ENCODE measurements at places on chromosomes 13 and 19. TPM values are rescaled to one million over a fixed set of nuclear protein-coding genes. Genes with fewer than 3 reads are reported as not detected.

- H3K27me3 ChIP-seq, result no peaks in the 10 kb centered on the region
- no peak overlapping the region for H3K27ac ChIP-seq
- H3K4me1 ChIP-seq, result no peaks in the 10 kb centered on the region
- DNase-seq, result no peak
- no peaks in the 10 kb centered on the region for H3K36me3 ChIP-seq
These were observed 1.4 kb upstream of the SLC7A9 start for GRCh38 chr19:32870981-32871451.

DNA sequence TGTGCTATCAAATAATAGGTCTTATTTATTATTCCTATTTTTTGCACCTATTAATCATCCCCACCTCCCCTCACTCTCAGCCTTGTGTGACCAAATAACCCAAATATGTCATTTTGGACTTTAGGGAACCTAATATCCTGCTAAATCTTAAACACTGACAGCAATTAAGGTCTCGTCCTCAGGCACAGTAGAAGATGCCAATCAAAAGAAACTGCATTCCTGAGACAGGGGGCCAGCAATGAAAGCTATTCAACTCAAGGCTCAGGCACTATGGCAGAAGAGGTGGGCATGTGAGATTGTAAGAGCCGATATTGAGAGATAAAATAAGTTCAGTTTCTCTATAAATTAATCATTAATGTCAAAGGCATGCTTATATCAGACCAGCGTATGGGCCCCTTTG is 1437.7 kb upstream of the PCDH9 start:
- no peaks in the 10 kb centered on the region for H3K27me3 ChIP-seq
- no peaks in the 10 kb centered on the region for H3K4me1 ChIP-seq
- H3K27ac ChIP-seq, result no peak overlapping the region
- H3K36me3 ChIP-seq, result no peaks in the 10 kb centered on the region
- H3K4me3 ChIP-seq, result no peak overlapping the region
- no peak for DNase-seq

GRCh38 chr19:5192568-5192967 is 148.0 kb downstream of the PTPRS start:
- no peak overlapping the region for H3K27ac ChIP-seq
- H3K27me3 ChIP-seq, result no peaks in the 10 kb centered on the region
- no peaks in the 10 kb centered on the region for H3K4me1 ChIP-seq
- DNase-seq, result no peak
- H3K36me3 ChIP-seq, result no peaks in the 10 kb centered on the region

The SRRM5 gene
- total RNA-seq, result not detected

DNA sequence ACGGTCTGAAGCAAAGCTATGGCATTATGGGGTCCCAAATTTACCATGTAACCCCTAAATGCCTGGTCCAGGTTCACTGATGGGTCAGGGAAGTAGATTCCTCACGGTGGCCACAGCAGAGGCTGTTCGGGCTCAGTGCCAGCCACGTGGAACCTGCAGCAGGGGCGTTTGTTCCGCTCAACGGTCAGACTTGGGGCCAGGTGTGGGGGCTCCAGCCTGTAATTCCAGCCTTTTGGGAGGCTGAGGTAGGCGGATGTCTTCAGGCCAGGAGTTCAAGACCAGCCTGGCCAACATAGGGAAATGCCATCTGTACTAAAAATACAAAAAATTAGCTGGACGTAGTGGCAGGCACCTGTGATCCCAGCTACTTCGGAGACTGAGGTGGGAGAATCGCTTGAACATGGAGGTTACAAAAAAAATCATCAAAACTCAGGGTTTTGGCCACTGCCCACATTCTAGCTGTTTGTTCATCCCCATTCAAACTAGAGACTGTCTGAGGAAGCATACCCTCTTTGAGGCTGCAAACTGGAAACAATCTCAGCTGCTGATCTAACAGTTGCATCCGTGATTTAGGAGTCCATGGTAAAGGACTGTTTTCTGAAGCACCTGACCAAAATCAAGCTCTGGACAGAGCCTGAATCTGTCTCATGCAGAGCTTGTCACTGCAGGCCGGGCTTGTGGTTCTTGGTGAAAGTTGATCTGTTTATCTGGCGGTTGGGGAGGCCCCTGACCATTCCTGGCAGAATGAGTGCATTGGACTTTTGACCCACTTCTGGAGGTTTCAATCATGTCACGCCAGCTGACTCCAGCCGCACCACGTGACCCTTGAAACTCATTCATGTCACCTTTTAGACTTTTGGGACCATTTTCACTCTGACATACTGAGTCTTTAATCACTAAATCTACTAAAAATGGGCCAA is 30.2 kb upstream of the ZNF331 start:
- no peak for DNase-seq
- H3K27ac ChIP-seq, result no peak overlapping the region
- no peaks in the 10 kb centered on the region for H3K27me3 ChIP-seq
- H3K4me1 ChIP-seq, result no peaks in the 10 kb centered on the region
- no peaks in the 10 kb centered on the region for H3K36me3 ChIP-seq

The PRKCG gene
- total RNA-seq, result not detected

DNA sequence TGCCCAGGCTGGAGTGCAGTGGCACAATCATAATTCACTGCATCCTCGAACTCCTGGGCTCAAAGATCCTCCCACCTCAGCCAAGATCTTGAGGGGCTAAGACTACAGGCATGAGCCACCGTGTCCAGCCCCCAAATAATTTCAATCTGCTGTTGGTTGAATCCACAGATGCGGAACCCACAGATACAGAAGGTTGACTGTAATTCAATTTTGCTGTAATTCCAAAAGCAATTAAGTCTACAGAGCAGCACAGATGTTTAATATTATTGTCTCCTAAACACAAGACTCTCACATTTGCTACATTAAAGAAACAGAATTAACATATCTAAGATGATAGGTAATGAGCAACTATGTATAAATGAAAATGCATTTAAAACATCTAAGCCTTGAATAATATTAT is 75.6 kb downstream of the MIPEP start:
- no peak for DNase-seq
- H3K4me1 ChIP-seq, result peaks cover 11% of the 10 kb centered on the region
- H3K27me3 ChIP-seq, result no peaks in the 10 kb centered on the region
- no peaks in the 10 kb centered on the region for H3K36me3 ChIP-seq
- H3K27ac ChIP-seq, result no peak overlapping the region

GRCh38 chr13:100645382-100645781 is 29.2 kb downstream of the TMTC4 start:
- H3K27ac ChIP-seq, result no peak overlapping the region
- no peaks in the 10 kb centered on the region for H3K4me1 ChIP-seq
- H3K4me3 ChIP-seq, result no peak overlapping the region
- peaks cover 3% of the 10 kb centered on the region for H3K36me3 ChIP-seq
- no peaks in the 10 kb centered on the region for H3K27me3 ChIP-seq

DNA sequence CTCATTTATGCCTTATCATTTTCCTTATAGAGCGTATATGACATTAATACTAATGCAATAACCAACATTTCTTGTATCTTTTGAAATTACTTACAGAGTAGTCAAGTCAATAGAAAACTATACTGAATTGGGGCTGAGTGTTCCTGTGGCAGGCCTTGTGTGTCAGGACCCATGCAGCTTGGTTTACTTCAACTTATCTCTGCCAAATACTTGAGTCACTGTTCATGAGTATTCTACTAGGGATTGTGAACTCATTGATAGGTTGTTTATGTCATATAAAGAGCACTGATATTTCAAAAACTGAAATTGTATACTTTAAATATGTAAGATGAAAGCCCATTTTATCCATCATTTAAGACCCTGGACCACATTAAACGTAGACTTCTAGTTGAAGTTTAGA is 688.6 kb upstream of the SLITRK1 start:
- H3K4me1 ChIP-seq, result no peaks in the 10 kb centered on the region
- H3K4me3 ChIP-seq, result no peak overlapping the region
- H3K36me3 ChIP-seq, result no peaks in the 10 kb centered on the region
- H3K27me3 ChIP-seq, result no peaks in the 10 kb centered on the region

DNA sequence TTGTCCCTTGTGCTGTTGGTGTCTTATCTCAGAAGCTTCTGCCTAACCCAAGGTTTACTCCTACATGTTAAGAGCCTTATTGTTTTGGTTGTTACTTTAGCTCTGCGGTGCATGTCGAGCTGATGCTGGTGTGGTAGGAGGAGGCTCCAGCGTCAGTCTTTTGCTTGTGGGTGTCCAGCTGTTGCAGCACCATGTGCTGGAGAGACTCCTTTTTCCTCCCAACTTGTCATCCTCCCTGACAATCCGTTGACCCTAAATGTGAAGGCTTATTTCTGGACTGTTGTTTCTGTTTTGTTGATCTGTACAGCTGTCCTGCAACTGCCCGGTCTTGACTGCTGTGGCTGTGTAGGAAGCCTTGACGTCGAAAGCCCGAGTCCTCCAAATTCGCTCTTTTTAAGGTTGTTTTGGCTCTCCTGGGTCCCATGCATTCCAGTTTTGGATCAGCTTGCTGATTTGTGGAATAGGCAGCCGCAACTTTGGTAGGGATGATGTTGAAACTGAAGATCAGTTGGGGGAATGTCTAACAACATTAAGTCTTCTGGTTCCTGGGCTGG is 15.3 kb downstream of the NAXD start:
- no peaks in the 10 kb centered on the region for H3K4me1 ChIP-seq
- H3K27me3 ChIP-seq, result no peaks in the 10 kb centered on the region
- no peak overlapping the region for H3K27ac ChIP-seq
- no peak overlapping the region for H3K4me3 ChIP-seq
- peaks cover 31% of the 10 kb centered on the region for H3K36me3 ChIP-seq

DNA sequence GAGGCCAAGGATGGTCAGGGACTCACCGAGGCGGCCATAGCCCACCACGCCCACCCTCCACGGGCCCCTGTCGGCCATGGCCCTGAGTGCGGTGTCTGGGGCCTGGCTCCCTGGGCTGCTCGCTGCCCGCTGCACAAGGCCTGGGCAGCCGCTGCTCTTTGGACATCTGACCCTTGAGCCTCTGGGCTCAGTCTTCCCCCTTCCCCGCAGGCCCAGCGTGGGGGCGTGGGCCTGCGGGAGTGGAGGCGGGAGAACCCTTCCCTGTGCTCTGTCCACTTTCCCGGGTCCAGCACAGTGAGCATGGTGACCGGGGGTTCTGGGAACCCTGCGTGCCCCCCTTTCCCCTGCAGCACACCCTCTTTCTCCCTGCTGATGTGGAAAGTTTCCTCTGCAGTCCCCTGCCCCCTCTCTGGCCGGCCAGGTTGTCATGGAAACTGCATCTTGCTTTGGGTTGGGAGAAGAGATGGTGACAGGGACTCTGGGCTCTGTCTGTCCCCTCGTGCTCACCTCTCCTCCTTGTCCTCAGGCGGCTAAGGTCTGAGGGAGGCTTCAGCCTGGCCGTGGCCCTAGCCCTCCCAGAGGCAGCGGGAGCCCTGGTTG is at the start of gene ASPDH:
Gene ASPDH, minus strand, starts transcription at position 168 of the 600 bp plus-strand sequence. Its CDS starts 90 bp downstream, at position 78.
- H3K36me3 ChIP-seq, result no peaks in the 10 kb centered on the region
- no peak within 1 kb of the TSS for H3K4me3 ChIP-seq
- H3K4me1 ChIP-seq, result peaks cover 7% of the 10 kb centered on the region
- H3K27me3 ChIP-seq, result no peaks in the 10 kb centered on the region
- no peak for DNase-seq
- no peak within 1 kb of the TSS for H3K27ac ChIP-seq

The PHLDB3 gene
- total RNA-seq, result 10.0 TPM

- no peak overlapping the region for H3K27ac ChIP-seq
- H3K27me3 ChIP-seq, result no peaks in the 10 kb centered on the region
- no peaks in the 10 kb centered on the region for H3K4me1 ChIP-seq
- no peak for DNase-seq
- no peak overlapping the region for H3K4me3 ChIP-seq
These were observed 7.9 kb upstream of the CYSLTR2 start for GRCh38 chr13:48645845-48646244.

DNA sequence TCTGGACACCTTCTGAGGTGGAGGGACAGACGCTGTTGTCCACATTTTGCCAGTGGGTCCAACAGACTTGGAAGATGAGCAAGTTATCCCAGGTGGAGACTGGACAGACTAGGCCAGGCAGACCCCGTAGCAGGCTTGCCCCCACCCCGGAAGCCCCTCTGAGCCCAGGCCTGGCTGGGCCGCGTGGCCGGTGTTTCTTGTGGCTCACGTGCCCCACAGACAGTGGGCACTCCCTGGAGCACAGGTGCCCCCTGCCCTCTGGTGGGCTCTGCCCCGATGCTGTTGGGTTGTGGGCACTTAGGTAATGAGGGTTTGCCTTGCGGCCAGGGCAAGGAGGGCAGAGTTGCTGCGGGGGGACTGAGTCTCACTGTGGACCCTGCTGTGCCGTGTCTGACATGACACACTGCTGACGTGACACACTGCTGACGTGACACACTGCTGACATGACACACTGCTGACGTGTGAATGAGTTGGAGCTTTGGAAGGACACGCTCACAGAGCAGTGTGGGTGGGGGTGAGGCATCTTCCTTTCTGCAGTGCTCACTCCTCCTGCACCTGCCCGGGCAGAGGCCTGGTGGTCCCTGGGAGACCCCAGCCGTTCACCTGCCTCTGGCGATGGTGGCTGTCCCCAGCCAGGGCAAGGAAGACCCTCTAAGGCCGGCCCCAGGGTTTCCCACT is 25.1 kb downstream of the DOT1L start:
- no peaks in the 10 kb centered on the region for H3K27me3 ChIP-seq
- H3K36me3 ChIP-seq, result peaks cover 16% of the 10 kb centered on the region
- no peak overlapping the region for H3K27ac ChIP-seq
- peaks cover 38% of the 10 kb centered on the region for H3K4me1 ChIP-seq

Measured in thoracic aorta (tissue), 2 donors.